COLO829 (cell line): ENCODE measurements at places on chromosomes 7 and 10.
A peak's percentile ranks its signal among the peaks of the same experiment; 100 is the strongest.

GRCh38 chr10:25047591-25048301 lies 31.3 kb downstream of the THNSL1 start:
- DNase-seq, result no peak

- DNase-seq, result no peak
Observed at GRCh38 chr7:6545398-6546126, 5.7 kb downstream of the GRID2IP start.

DNA sequence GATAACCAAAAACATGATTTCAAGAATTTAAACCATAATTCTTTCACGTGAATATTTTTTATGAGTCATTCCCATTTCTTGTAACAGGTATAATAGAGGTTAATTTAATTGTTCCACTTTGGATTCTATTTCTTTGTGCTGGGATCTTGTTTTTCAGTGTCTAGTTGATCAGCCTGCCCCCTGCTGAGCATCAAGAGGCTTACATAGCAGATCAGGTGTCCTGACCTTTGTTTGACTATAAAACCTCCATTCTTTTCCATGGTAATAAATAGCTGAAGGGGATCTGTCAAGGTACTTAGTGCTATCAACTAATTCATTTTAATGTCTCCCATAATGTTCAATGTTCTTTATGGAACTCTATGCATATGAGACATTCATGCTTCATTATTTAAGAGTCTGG lies 4.9 kb downstream of the COL17A1 start:
- DNase-seq, result no peak

- DNase-seq, result no peak
Observed at GRCh38 chr10:96646301-96646700, 59.5 kb upstream of the TM9SF3 start.

DNA sequence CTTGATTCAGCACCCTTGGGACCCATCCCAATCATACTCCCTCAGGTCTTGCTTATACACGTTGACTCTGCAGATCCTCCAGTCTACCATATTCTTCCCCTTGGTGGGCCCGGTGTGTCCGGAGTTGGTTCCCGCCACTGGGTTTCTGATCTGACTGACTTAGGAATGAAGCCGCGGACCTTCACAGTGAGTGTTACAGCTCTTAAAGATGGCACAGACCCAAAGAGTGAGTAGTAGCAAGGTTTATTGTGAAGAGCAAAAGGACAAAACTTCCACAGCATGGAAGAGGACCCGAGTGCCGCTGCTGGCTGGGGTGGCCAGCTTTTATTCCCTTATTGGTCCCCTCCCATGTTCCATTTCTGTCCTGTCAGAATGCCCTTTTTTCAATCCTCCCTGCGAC lies 5.9 kb upstream of the GDF10 start:
- DNase-seq, result no peak

DNA sequence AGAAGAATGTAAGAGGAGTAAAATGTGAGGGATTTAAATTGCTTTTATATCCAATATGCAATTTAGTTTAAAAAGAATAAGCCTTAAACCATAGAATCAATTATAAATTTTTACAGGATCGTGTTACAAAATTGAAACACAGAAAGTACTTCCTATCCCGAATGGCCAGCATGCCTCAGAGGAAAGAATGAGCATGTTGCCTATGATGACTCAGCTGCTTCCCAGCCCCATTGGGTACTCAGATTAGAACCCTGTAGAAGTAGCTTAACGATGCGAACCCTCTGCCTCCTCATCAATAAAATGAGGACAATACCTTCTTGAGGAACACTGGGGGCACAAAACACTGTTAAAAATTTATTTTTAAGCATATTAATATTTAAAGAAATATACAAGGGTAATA lies 113.4 kb upstream of the CDK1 start:
- no peak for DNase-seq

DNA sequence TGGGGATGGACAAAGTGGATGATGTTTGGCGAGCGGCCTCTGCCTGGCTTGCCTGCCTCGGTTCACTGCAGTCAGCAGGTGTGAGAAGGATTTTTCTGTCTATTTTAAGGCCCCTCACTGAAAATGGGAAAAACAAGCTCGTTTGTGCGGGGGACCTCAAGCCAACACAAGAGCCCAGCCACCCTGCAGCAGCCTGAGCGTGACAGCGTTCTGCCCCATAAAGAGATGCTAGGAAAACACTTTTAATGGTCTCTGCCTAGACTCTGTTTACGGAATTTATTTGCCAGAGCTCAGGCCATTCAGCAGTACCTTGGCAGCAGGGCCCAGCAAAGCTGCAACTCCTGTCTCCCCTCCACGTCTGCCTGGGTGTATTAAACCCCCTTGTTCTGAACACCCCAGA lies 131.7 kb downstream of the GRK5 start:
- no peak for DNase-seq

GRCh38 chr7:112162142-112162766 lies 43.9 kb downstream of the DOCK4 start:
- DNase-seq, result peak; percentile 31

DNA sequence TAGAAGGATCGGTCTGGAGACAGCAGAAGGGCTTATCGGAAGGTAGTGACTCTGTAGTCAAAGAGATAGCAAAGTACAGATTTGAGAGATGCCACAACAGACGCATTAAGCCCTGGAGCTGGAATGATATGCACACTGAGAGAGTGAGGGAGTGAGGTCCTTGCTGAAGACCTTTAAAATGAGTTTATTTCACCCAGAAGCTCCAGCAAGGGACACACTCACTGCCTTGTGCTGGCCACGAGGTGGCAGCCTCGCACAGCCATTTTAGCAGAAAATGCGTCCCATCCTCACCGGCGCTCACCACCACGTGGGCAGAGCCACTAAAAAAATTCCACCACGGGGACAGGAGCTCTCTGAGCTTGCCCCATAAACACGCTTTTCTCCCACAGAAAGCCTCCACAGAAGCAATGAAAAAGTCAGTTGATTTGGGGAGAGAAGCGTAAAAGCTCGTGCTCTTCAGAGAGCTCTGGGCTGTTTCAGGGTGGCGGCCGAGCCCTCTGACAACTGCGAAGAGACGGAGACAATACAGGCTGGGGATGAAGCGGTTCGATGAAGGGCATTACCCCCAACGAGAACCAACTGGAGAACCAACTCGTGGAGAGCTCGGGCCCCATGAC lies 163.0 kb upstream of the KLF14 start:
- peak; percentile 85 for DNase-seq

DNA sequence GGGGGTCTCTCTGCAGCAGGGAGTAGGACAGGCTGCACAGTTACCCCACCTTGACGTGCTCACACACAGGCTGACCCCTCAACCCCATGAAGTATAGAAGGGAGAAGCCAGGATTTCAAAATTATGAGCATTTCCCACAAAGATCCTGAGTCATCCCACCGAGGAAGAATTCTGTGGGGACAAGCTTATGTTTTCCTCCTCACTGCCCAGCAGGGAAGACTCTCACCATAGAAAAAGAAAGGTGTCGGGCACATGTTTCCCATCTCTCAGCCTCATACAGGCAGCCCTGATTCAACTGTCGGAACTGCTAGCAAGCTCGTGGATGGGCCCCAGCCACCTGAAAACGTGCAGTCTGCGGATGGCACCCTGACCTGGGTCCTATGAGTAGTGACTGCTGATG lies 499.7 kb upstream of the MKI67 start:
- no peak for DNase-seq

- DNase-seq, result no peak
Observed at GRCh38 chr7:16753932-16754855, 639 bp downstream of the TSPAN13 start.

- DNase-seq, result no peak
Observed at GRCh38 chr7:97025983-97026714, 1.5 kb upstream of the DLX5 start.

GRCh38 chr10:131207176-131207575 lies 104.3 kb downstream of the TCERG1L start:
- no peak for DNase-seq

DNA sequence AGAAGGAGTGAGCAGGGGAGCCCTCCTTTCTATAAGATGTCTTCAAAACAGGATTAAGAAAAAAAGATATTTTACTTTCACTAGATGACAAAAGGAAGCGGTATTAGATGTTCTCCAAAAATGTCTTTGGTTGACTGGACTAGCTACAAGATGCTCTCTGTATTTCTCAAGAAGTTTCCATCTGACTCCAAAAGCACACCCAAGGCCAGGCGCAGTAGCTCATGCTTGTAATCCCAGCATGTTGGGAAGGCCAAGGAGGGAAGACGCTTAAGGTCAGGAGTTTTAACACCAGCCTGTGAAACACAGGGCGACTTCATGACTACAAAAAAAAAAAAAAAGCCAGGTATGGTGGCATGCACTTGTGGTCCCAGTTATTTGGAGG lies 84.5 kb downstream of the PIP4K2A start:
- no peak for DNase-seq

DNA sequence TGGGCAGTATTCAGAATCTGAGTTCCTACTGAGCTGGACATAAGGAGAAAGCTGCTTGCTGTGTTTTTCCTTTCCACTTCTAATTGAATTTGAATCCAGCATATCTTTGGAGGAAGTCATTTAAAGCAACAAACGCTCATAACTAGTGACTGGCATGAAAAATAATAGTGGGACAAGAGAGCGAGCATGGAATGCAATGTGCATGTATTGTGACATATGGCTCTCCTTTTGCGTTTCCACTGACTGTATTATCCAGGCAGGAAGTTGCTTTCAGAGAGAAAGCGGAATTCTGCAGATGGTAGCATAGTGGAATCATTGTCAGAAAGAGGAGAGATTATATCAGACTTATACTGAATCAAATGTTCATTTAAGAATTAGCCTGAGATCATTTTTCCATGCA lies 368.6 kb downstream of the REEP3 start:
- no peak for DNase-seq

DNA sequence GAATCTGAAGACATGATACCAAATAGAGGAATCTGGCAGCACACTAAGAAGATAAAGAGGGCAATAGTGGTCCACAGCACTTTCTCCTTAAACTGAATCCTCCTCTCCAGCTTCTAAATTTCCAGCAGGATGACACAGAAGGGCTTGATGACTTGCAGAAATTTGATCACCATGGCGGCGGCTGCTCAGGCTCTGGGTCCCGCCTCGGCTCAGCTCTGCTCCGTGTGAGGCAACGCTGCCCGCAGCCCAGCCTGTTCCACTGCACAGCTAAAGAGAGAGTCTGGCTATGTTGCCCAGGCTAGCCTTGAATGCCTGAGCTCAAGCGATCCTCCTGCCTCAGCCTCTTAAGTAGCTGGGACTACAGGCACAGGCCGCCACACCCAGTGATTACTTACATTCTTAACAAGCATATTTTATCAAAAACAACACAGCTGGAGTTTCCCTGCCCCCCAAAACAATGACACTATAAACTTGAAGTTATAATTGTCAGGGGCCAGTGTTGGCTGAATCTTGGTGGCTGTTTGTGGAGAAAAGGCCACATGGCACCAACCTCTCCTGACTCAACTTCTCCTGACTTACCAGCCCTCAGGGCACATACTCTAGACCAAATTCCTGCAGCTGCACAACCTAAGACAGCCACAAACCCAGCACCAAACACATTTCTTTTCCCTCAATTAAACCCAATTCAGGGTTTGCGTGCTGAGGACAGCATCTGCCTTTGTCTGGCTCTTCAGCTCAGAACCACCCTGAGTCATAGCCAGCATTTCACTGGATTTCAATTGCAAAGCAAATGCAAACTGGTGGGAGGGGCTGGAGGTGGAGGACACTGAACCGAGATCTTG lies 11.6 kb upstream of the TNPO3 start:
- DNase-seq, result peak; percentile 96

GRCh38 chr7:132187869-132188789 lies 388.1 kb downstream of the PLXNA4 start:
- no peak for DNase-seq

DNA sequence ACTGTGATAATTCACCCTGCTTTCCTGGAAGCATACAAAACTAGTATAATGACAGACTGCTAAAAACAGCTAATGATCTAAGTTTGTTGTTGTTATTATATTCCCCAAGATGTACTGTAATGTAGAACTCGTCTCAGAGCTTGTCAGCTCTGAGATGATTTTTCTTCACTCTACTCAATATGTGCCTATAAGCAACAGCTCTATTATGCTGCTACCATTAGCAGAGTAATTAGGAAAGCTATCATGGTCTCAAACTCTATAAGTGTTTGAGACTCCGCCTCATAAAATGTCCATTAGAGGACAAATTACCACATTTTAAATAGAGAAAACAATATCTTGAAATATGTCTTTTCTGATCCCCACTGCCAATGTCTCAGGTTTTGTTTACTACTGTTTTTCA lies 476.5 kb upstream of the PCDH15 start:
- no peak for DNase-seq

DNA sequence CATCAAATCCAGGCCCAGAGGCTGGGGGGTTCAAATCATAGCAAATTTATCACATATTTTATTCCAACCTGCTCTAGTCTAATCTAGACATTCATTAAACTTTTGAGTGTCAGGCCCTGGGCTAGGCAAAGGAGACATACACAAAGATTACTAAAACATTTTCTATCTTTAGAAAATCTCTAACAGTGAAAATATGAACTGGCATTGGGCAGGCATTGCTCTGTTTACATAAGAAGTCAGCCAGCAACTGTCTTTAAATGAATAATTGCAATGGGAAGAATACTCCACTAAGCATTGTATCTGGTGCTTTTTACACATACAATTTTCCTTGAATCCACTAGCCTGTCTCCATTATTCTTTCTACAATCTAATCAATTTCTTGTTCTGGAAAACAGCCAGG lies 222.5 kb upstream of the LRRN3 start:
- no peak for DNase-seq

- DNase-seq, result no peak
Observed at GRCh38 chr10:69807696-69808095, 6.0 kb downstream of the COL13A1 start.

- DNase-seq, result no peak
Observed at GRCh38 chr7:20063644-20064043, 153.5 kb downstream of the MACC1 start.

- peak; percentile 83 for DNase-seq
Observed at GRCh38 chr10:21364196-21365114, 161.0 kb downstream of the SKIDA1 start.

DNA sequence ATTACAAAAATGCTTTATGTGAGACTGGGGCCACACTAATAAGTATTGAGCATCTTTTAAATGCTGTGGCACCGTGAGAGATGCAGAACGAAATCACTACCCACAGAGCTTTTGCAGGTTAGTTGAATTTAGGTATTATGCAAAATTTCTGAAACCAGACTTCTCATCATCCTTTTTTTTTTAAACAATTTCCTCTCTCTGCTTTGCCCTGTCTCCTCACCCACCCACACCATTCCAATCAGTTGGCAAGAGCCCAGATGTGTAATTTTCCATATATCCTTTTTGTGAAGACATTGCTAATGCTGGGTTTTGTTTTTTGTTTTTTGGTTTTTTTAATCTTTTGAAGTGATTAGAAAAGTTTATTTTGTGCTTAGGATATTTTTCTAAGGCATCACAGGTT lies 1.1 kb downstream of the YAE1 start:
- DNase-seq, result no peak

GRCh38 chr10:3287572-3288445 lies 115.2 kb upstream of the PITRM1 start:
- no peak for DNase-seq

DNA sequence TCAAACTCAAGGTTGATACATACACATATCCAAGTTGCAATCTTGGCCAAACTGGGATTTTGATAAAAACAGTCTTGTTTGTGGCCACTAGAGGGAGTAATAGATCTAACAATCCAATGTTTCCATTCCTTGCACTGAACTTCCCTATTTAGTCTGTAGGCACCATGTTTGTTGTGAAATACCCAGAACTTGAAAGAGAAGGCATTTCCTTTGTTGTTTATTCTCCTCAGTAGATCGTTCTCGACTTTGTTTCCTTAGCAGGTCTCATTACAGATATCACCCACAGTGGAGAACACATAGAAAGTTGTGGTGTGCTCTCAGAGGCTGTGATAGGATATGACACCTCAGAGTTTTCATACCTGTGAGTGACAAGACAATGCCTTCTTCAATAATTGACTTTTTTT lies 70.3 kb upstream of the MXI1 start:
- peak; percentile 56 for DNase-seq
